CD8-positive, alpha-beta memory T cell (primary cell): ENCODE measurements at places on chromosomes 6 and 20.

DNA sequence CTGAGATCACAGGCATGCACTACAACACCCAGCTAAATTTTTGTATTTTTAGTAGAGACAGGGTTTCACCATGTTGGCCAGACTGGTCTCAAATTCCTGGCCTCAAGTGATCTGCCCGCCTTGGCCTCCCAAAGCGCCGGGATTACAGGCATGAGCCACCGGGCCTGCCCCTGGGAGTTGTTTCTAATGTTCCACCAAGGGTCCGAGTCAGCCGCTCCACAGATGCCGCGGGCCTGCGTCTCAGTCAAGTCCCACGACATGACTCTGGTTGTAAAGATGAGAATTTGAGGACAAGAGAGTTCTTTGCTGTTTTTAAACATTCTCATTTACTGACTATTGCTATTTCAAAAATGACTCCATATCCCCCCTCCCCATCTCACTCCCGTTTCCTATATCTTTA is 30.8 kb downstream of the BNIP5 start:
- H3K4me3 ChIP-seq = no peak overlapping the region
- peaks cover 10% of the 10 kb centered on the region for H3K27me3 ChIP-seq
- H3K27ac ChIP-seq = no peak overlapping the region
- no peaks in the 10 kb centered on the region for H3K4me1 ChIP-seq
- no peaks in the 10 kb centered on the region for H3K36me3 ChIP-seq

- no peaks in the 10 kb centered on the region for H3K4me1 ChIP-seq
- DNase-seq = no peak
- no peak overlapping the region for H3K27ac ChIP-seq
- peaks cover 14% of the 10 kb centered on the region for H3K36me3 ChIP-seq
- H3K27me3 ChIP-seq = no peaks in the 10 kb centered on the region
- no peak overlapping the region for H3K4me3 ChIP-seq
Measured at GRCh38 chr6:18147160-18147559, 7.7 kb downstream of the TPMT start.

- H3K4me3 ChIP-seq = no peak overlapping the region
- H3K4me1 ChIP-seq = peaks cover 24% of the 10 kb centered on the region
- H3K27ac ChIP-seq = no peak overlapping the region
- no peaks in the 10 kb centered on the region for H3K27me3 ChIP-seq
Measured at GRCh38 chr6:118804091-118804490, 89.9 kb upstream of the ASF1A start.

GRCh38 chr20:36435592-36436541 is 105.5 kb upstream of the MYL9 start:
- H3K4me1 ChIP-seq = no peaks in the 10 kb centered on the region
- H3K27ac ChIP-seq = no peak overlapping the region
- H3K36me3 ChIP-seq = no peaks in the 10 kb centered on the region
- H3K4me3 ChIP-seq = no peak overlapping the region

DNA sequence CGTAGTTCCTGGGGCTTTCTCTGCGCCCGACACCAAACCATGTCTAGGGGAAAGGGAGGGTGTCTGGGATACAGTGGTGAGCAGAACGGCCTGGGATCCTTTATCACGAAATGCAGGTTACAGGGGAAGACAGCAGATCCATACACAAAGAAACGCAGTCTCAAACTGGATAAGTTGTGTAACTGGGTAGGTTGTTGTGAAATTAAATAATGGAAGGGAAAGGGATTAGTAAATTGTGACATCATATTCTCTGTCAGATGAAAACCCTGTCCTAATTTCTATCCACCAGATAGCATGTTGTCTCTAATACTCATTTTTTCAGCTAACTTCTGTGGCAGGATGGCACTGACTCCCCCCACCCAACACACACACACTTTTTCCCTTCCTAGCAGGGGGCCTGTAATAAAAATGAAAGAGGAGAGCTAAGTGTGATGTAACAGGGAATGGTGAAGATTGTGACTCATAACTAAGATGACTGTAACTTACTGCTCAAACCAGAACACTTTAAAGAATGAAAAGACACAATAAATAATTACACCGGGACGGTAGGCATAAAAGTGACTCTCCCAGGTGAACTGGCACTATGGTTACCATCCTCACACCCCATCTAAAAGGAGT is 769 bp upstream of the TRPC4AP start:
- DNase-seq = no peak
- peaks cover 23% of the 10 kb centered on the region for H3K4me1 ChIP-seq
- no peaks in the 10 kb centered on the region for H3K27me3 ChIP-seq
- no peaks in the 10 kb centered on the region for H3K36me3 ChIP-seq

- H3K36me3 ChIP-seq = no peaks in the 10 kb centered on the region
- no peak overlapping the region for H3K27ac ChIP-seq
- no peak overlapping the region for H3K4me3 ChIP-seq
- H3K4me1 ChIP-seq = no peaks in the 10 kb centered on the region
- H3K27me3 ChIP-seq = no peaks in the 10 kb centered on the region
Measured at GRCh38 chr6:144632266-144632665, 347.1 kb downstream of the UTRN start.

DNA sequence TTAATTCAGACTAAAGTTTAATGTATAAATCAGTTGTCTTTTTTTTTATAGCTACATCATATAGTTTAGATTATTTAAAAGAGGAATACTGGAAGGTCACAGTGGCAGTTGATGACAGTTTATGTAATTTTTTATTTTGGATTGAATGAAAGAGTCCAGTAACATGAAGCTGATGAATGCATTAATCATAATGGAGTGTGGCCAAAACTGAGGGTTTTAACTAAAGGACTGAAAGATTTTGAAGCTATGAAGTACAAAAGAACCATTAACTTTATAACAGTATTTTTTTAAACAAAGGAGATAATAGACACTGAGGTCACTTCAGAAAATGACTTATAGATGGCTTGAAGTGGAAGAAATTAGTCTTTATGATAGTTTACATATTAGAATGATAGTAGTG is 41.3 kb downstream of the TRMT11 start:
- no peaks in the 10 kb centered on the region for H3K27me3 ChIP-seq
- H3K36me3 ChIP-seq = peaks cover 5% of the 10 kb centered on the region
- H3K4me3 ChIP-seq = no peak overlapping the region
- DNase-seq = no peak
- no peaks in the 10 kb centered on the region for H3K4me1 ChIP-seq

DNA sequence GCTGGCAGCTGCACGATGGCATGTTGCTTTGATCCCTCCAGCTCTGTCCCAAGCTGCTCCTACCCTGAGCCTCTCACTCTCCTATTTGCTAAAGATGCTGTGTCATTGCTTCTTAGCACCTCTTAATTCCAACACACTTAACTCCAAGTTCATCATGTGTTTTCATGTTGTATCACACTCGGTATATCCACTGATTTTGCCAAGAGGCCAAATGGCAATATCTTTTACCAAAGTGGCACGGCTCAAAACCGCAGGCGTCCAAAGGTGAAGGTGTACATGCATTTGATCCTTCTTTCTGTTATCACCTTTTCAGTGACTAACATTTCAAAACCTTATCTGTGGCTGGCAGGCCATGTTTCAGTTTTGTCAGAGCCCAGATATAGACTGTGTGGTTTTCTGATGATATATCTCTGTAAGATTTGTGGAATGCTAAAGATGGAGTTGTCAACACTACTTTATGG is 217.0 kb downstream of the TBX18 start:
- no peaks in the 10 kb centered on the region for H3K27me3 ChIP-seq
- H3K36me3 ChIP-seq = no peaks in the 10 kb centered on the region
- H3K27ac ChIP-seq = no peak overlapping the region

- H3K27ac ChIP-seq = no peak overlapping the region
- H3K4me1 ChIP-seq = no peaks in the 10 kb centered on the region
- DNase-seq = no peak
- peaks cover 17% of the 10 kb centered on the region for H3K36me3 ChIP-seq
- no peak overlapping the region for H3K4me3 ChIP-seq
Measured at GRCh38 chr20:49149281-49150045, 38.7 kb downstream of the STAU1 start.

DNA sequence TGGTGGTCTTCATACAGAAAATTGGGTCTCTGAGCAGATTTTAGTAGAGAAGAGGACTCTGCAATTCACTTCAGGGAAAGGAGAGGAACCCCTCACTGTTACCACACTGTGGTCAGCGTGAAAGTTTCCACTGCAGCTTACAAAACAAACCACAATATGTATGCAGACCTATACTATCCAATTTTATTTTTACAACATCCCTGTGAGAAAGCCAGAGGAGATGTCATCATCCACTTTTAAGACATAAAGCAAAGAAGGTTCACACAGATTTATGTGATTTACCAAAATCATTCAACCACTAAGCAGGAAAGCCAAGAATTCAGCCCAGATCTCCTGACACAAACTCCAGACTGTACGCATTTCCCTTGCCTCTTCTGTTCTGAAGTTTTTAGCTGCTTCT is 442.4 kb downstream of the FRK start:
- no peaks in the 10 kb centered on the region for H3K36me3 ChIP-seq
- H3K4me1 ChIP-seq = no peaks in the 10 kb centered on the region
- DNase-seq = no peak
- H3K27ac ChIP-seq = no peak overlapping the region

DNA sequence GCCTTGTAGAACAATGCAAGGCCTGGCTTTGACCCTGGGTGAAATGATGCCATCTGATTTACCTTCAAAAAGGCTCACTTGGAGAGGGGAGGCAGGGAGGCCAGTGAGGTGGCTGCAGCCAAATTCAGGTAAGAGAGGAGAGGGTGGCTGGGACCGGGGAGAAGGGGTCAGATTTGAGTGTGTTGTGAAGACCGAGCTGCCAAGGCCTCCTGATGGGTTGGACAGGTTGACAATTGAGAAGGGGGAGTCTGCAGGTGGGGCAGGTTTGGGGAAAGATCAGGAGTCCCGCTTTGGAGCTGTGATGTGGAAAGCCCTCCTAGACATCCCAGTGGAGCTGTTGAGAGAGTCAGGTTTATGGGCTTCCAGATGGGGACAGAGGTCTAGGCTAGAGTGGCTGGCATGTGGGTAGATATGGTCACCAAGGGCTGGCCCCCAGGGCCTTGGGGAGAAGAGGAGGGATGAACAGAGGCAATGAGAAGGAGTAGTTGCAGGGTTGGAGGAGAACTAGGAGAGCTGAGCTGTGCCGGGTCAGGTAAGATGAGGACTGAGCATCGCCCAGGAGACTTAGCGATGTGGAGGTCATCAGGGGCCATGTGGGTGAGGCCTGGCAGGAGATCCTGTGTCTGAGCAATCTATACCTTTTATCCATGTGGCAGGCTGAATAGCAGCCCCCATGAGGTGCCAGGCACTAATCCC is 70.5 kb upstream of the TOX2 start:
- no peak overlapping the region for H3K27ac ChIP-seq
- H3K4me3 ChIP-seq = no peak overlapping the region
- no peaks in the 10 kb centered on the region for H3K27me3 ChIP-seq
- no peak for DNase-seq

DNA sequence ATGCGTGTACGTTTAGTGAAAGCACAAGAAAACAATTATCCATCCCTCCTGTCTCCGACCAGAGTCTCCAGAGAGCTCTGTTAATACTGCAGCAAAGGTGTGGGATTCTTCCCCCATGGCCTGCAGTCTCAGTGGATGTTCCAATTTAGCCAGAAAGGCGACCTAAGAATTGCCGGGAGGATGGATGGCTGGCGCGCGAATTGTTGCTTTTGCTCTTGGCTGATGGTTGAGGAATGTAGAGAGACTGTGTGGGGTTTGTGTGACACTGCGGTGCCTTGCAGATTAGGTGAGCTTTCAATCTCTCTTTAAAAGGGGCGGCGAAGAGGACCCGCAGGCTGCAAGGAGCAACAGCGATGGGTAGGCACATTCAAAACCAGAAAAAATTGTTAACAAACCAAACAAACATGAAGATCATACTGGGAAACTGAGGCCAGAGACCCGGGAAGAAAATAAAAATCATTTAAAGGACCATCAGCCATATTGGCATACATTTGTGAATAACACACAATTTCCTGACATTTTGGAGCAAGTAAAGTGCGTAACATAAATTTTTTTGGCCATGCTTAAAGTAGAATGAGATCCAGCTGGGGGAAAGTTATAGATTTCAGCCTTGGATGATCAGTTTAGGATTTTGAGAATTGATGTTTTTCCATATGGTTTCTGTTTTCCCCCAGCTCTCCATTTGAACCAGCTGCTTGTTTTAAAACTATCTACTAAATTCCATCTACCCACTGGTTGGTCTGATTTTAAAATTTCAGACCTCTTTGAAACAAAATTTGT is 46.3 kb downstream of the GNAS start:
- no peak overlapping the region for H3K4me3 ChIP-seq
- DNase-seq = no peak
- no peak overlapping the region for H3K27ac ChIP-seq
- peaks cover 22% of the 10 kb centered on the region for H3K4me1 ChIP-seq
- H3K27me3 ChIP-seq = no peaks in the 10 kb centered on the region

DNA sequence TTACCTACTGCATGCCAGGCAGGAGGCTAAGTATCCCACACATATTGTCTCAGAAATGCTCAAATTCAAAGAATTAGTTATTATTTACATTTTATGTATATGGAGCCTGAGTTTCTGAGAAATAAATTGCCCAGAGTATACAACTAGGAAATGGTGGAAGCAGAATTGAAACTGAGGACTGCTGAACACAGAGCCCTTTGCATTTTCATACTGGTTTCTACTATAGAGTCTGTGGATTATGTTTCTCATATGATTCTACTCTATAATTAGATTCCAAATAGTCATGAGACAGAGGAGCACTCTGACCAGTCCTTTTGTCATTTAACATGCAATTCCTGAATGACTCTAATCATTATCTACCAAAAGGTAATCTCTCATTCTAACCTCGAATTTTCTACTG is 254.3 kb downstream of the LMBRD1 start:
- no peak overlapping the region for H3K4me3 ChIP-seq
- DNase-seq = no peak

DNA sequence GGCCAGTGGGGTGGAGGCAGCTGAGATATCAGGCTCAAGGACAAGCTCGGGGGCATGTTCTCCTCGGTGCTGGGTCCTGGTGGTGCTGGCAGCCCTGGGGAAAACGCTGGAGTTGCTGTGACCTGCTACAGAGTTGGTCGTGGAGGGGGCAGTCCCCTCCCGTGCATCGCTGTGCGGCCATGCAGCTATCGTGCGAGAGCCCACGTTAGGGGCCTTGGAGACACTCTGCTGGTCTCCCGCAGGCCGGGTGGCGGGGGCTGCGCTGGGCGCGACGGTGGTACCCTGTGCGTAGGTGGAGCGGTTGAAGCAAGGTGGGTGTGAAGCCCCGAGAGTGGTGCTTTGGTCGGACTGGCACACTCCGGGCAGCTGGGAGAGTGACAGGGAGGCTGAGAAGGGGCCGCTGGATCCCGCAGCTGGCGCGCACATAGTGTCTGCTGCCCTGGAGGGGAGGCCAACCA is 12.0 kb downstream of the LRRN4 start:
- H3K4me3 ChIP-seq = no peak overlapping the region
- no peak overlapping the region for H3K27ac ChIP-seq

DNA sequence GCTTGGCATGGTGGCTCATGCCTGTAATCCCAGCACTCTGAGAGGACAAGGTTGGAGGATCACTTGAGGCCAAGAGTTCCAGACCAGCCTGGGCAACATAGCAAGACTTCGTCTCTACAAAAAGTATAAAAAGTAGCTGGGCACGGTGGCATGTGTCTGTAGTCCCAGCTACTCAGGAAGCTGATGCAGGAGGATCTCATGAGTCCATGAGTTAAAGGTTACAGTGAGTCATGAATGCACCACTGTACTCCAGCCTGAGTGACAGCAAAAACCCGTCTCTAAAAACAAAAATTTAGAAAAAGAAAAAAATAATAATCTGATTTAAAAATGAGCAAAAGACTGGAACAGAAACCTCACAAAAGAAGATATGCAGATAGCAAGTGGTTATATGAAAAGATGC is 279.7 kb downstream of the RNGTT start:
- no peaks in the 10 kb centered on the region for H3K4me1 ChIP-seq
- no peak for DNase-seq
- H3K36me3 ChIP-seq = no peaks in the 10 kb centered on the region
- H3K4me3 ChIP-seq = no peak overlapping the region
